Effector memory CD8-positive, alpha-beta T cell (primary cell): ENCODE measurements at places on chromosomes 5 and 9.

DNA sequence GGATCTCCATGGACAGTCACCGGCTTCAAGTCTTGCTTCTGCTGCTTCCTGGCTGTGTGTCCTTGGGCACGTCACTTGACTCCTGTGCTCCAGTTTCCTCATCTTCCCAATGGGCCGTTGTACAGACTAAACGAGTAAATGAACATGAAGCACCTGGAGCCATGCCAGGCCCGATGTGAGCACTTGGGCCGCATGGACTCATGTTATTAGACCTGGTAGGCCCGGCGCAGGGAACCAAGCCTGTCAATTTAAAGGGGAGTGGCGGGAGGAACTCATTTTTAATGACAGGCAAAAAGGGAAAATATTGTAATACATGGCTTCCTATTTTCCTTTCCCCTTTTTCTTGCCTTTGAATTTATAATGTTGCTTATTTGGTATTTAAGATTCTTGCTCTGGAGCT is 47.5 kb downstream of the TENT4A start:
- H3K4me1 ChIP-seq: no peaks in the 10 kb centered on the region
- H3K27me3 ChIP-seq: no peaks in the 10 kb centered on the region
- DNase-seq: no peak
- peaks cover 26% of the 10 kb centered on the region for H3K36me3 ChIP-seq
- peak overlapping the region; percentile 20 for H3K27ac ChIP-seq
- no peak overlapping the region for H3K4me3 ChIP-seq

GRCh38 chr5:85159395-85159794 is 774.7 kb upstream of the EDIL3 start:
- no peak overlapping the region for H3K27ac ChIP-seq
- H3K4me1 ChIP-seq: no peaks in the 10 kb centered on the region

GRCh38 chr5:1834022-1834551 is 32.9 kb downstream of the NDUFS6 start:
- H3K36me3 ChIP-seq: peaks cover 3% of the 10 kb centered on the region
- no peak overlapping the region for H3K4me3 ChIP-seq
- no peak for DNase-seq
- no peak overlapping the region for H3K27ac ChIP-seq

- H3K27me3 ChIP-seq: peaks cover 54% of the 10 kb centered on the region
- no peak overlapping the region for H3K27ac ChIP-seq
- H3K4me1 ChIP-seq: no peaks in the 10 kb centered on the region
- no peak overlapping the region for H3K4me3 ChIP-seq
- no peaks in the 10 kb centered on the region for H3K36me3 ChIP-seq
Observed at GRCh38 chr5:74660140-74660539, 19.6 kb upstream of the ENC1 start.

DNA sequence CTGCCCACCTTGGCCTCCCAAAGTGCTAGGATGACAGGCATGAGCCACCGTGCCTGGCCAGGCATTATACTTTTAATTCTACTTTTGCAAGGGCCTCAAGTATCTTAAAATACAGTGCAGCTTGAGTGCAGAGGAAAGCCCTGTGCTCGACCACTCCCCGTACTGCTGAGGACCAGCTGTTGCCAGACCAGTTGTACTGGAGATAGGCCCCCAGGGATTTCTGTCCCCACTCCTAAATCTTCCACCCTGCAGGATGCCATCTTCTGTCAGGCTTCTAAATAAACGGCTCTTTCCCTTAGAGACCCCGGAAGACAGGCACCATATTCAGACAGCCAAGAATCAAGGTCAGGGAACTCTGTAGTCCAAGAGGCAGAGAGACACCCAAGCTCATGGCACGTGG is 16.6 kb upstream of the PSMD5 start:
- H3K27me3 ChIP-seq: no peaks in the 10 kb centered on the region
- H3K4me1 ChIP-seq: no peaks in the 10 kb centered on the region
- H3K36me3 ChIP-seq: peaks cover 38% of the 10 kb centered on the region
- no peak overlapping the region for H3K27ac ChIP-seq
- H3K4me3 ChIP-seq: no peak overlapping the region

- H3K4me1 ChIP-seq: peaks cover 17% of the 10 kb centered on the region
- H3K36me3 ChIP-seq: peaks cover 5% of the 10 kb centered on the region
- H3K4me3 ChIP-seq: no peak overlapping the region
Observed at GRCh38 chr5:73229271-73229670, 56.3 kb downstream of the TMEM174 start.

DNA sequence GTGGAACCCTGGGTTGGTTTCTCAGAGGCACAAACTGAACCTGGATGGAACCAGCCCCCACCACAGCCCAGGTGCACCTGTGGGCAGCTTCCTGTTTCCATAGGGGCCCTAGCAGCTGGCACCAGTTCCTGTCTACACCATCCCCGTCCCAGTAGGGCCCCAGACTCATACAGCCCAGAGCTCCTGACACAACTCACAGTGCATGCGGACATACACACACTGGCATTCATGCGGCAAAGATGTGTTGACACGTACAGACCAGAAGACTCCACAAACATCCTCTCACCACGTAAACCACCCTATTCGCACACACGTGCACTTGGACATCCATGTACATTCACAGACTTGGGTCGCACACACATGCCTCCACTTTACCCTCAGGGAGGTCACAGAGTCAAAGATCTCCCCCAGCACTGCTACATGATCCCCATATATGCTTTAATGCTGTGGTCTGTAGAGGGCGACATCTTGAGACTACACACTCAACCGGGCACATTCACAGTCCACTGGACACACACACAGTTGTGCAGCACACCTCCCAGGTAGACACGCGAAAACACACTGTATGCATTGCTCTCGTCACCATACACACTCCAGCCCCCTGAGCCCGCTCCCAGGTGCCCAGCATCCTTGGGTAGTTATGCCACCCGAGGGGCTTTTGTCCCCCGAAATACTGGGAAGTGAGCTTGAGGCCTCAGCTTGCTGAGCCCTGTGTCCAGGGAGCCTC is 22.4 kb downstream of the CXXC5 start:
- no peaks in the 10 kb centered on the region for H3K27me3 ChIP-seq
- DNase-seq: peak; percentile 26

- H3K36me3 ChIP-seq: peaks cover 2% of the 10 kb centered on the region
- no peak for DNase-seq
- no peaks in the 10 kb centered on the region for H3K4me1 ChIP-seq
- no peak overlapping the region for H3K4me3 ChIP-seq
- no peak overlapping the region for H3K27ac ChIP-seq
Observed at GRCh38 chr5:178818094-178818493, 41.7 kb upstream of the ZNF354B start.

DNA sequence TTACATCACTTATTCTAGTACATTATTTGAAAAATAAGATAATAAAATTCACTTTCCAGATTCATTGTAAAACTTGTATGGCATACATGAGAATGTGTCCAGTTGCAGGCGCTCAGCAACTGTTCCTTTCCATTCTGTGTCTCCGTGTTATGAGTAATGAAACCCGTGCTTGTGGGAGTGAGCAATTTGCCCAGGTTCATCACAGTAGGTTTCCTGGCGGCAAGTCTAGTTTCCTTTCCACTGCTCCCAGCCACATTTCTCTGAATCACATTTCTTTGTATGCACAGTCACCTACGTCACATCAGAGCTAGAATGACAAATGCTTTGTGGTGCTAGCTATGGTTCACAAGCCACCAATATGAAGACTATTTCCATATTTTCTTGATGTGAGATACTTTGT is 39.9 kb downstream of the MOCS2 start:
- H3K4me1 ChIP-seq: no peaks in the 10 kb centered on the region
- no peaks in the 10 kb centered on the region for H3K36me3 ChIP-seq
- peaks cover 7% of the 10 kb centered on the region for H3K27me3 ChIP-seq

- H3K27me3 ChIP-seq: no peaks in the 10 kb centered on the region
- H3K27ac ChIP-seq: no peak overlapping the region
- DNase-seq: no peak
- no peak overlapping the region for H3K4me3 ChIP-seq
- no peaks in the 10 kb centered on the region for H3K36me3 ChIP-seq
- H3K4me1 ChIP-seq: no peaks in the 10 kb centered on the region
Observed at GRCh38 chr5:31675472-31675871, 36.5 kb downstream of the PDZD2 start.

DNA sequence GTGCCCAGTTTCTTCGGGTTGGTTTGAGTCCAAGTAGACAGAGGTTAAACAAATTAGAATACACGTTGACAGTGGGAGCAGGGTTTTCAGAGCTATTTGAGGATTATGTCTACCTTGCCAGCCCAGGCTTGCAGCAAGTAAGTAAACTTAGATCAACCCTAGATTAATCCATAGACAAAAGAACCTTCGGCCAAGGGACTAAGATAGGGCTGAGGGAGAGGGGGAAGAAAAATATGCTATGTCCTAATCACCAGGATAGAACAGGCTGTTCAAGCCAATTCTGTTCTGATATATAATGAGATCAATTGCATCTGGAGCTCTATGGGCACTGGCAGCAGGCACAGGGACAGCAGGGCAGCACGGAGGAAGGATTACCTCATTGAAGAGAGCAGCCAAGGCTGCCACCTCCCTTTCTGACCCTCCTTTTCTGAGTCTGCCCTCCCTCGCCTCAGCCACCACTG is 377.7 kb downstream of the PIK3R1 start:
- no peaks in the 10 kb centered on the region for H3K27me3 ChIP-seq
- no peaks in the 10 kb centered on the region for H3K36me3 ChIP-seq
- no peak overlapping the region for H3K4me3 ChIP-seq
- H3K27ac ChIP-seq: no peak overlapping the region
- no peaks in the 10 kb centered on the region for H3K4me1 ChIP-seq

DNA sequence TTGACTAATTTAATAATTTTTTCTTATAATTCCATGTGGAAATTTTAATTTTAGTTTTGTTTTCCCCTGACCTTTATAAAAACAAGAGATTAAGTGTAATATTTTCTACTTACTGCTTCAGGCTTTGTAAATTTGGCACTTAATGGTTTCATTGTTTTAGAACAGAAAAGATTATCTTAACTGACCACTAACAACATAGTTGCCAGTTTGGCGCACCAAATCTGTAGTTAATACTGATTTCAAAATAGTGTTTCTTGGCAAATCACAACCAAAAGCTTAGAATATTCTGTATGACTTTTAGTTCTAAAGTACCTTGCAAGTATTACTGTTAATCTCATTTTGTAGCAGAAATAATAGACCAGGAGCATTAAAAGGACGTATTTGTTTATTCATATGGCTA is 124.3 kb downstream of the COMMD10 start:
- no peak overlapping the region for H3K27ac ChIP-seq
- H3K4me1 ChIP-seq: no peaks in the 10 kb centered on the region
- DNase-seq: no peak
- no peaks in the 10 kb centered on the region for H3K27me3 ChIP-seq
